Activated naive CD8-positive, alpha-beta T cell treated with anti-CD3 and anti-CD28 coated beads for 36 hours (primary cell): ENCODE measurements at places on chromosomes 13 and 19. TPM values are rescaled to one million over a fixed set of nuclear protein-coding genes. Genes with fewer than 3 reads are reported as not detected.

Gene KIRREL2
- 2.3 TPM for total RNA-seq

GRCh38 chr13:99991013-99991827 is 9.6 kb downstream of the ZIC2 start:
- peaks cover 99% of the 10 kb centered on the region for H3K27me3 ChIP-seq
- DNase-seq = no peak
- H3K36me3 ChIP-seq = no peaks in the 10 kb centered on the region
- H3K27ac ChIP-seq = no peak overlapping the region
- no peak overlapping the region for H3K4me3 ChIP-seq

- H3K36me3 ChIP-seq = no peaks in the 10 kb centered on the region
- no peak overlapping the region for H3K4me3 ChIP-seq
- no peak overlapping the region for H3K27ac ChIP-seq
- no peaks in the 10 kb centered on the region for H3K27me3 ChIP-seq
Observed at GRCh38 chr13:73911361-73911760, 222.8 kb downstream of the KLF12 start.

- no peak overlapping the region for H3K27ac ChIP-seq
- H3K4me3 ChIP-seq = peak overlapping the region; percentile 86
Observed at GRCh38 chr19:11507370-11508078, 1.9 kb upstream of the ZNF653 start.

- no peak overlapping the region for H3K27ac ChIP-seq
- peaks cover 9% of the 10 kb centered on the region for H3K36me3 ChIP-seq
- peaks cover 3% of the 10 kb centered on the region for H3K27me3 ChIP-seq
- no peak for DNase-seq
- H3K4me3 ChIP-seq = no peak overlapping the region
Observed at GRCh38 chr13:41307884-41308640, 3.0 kb upstream of the NAA16 start.

DNA sequence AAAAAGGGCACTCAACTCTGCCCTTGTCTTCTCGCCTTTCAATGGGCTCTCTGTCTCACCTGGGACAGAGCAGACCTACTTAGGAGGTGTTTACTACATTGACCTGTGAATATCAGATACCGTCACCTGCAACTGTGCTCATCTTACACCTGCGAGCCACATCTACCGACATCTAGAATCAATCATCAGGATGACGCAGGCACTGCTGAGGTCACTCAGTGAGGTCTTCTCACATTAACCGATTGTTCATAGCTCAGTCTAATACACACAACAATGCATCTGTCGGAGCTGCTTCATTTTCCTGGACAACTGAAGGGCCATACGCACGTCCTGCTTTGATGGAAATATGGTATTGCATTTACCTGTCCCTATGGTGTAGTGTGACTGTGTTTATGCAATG is 211.9 kb downstream of the FGF9 start:
- peaks cover 1% of the 10 kb centered on the region for H3K4me1 ChIP-seq
- no peak overlapping the region for H3K27ac ChIP-seq
- peaks cover 16% of the 10 kb centered on the region for H3K27me3 ChIP-seq
- no peak overlapping the region for H3K4me3 ChIP-seq
- DNase-seq = no peak
- H3K36me3 ChIP-seq = no peaks in the 10 kb centered on the region

DNA sequence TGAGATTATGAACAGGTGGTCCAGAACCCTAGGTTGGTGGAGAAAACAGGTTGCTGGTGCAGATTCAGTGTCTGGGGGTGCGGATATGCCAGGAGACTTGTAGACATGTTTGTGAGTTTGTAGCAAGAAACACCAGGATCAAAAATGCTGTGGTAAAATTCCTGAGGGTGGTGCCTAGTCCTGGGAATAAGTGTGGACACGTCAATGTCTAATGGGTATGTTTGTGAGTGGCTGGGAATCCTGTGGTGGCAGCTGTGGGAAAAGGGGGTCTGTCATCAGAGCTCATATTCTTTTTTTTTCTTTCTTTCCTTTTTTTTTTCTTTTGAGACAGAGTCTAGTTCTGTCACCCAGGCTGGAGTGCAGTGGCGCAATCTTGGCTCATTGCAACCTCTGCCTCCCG is 7.2 kb downstream of the ZNF708 start:
- DNase-seq = no peak
- no peak overlapping the region for H3K4me3 ChIP-seq
- H3K4me1 ChIP-seq = peaks cover 38% of the 10 kb centered on the region
- no peaks in the 10 kb centered on the region for H3K27me3 ChIP-seq

DNA sequence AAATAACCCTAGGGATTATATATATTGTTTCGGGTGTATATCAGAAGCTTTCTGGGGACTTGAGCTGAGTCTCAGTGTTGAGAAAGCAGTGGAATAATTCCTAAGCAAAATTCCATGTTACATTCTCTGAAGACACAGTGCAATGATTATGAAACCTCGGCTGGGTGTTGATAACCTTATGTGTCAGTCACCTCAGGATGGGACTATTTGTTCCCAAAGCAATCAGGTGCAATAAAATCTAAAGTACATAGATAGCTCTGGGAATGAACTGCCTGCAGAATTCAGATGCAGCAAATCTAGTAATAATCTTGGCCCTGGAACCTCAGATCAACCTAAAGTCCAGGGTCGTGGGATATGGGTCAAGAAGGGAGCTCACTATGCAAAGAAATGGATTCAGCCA is 53.0 kb downstream of the EDNRB start:
- no peak overlapping the region for H3K4me3 ChIP-seq
- DNase-seq = no peak
- H3K4me1 ChIP-seq = no peaks in the 10 kb centered on the region
- H3K27ac ChIP-seq = no peak overlapping the region
- no peaks in the 10 kb centered on the region for H3K36me3 ChIP-seq

DNA sequence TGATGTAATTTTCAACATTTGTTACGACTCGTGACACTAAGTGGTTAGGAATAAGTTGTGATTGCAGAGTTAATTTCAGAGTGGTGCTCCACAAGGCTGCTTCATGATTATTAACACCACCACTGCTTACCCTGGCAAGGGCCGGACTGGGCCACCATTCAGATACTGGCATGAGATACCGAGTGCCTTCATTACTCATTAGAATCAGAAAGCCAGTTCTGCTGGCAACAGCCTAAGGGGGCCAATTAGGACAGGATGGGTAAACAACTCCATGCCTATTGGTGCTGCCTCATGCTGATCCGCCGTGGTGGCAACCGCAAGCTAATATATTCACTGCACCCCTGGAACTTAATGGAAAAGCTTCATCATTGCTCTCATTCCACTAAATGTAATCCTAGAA is 575.1 kb downstream of the EFNB2 start:
- H3K27me3 ChIP-seq = peaks cover 4% of the 10 kb centered on the region
- H3K4me1 ChIP-seq = no peaks in the 10 kb centered on the region
- H3K36me3 ChIP-seq = no peaks in the 10 kb centered on the region
- H3K4me3 ChIP-seq = no peak overlapping the region
- no peak for DNase-seq
- H3K27ac ChIP-seq = no peak overlapping the region

GRCh38 chr13:102617697-102618350 is 21.0 kb downstream of the TPP2 start:
- no peak for DNase-seq
- H3K36me3 ChIP-seq = peaks cover 10% of the 10 kb centered on the region
- H3K4me3 ChIP-seq = no peak overlapping the region
- no peak overlapping the region for H3K27ac ChIP-seq
- peaks cover 11% of the 10 kb centered on the region for H3K4me1 ChIP-seq

- peaks cover 11% of the 10 kb centered on the region for H3K36me3 ChIP-seq
- peak overlapping the region; percentile 90 for H3K27ac ChIP-seq
- H3K27me3 ChIP-seq = no peaks in the 10 kb centered on the region
- peak; percentile 26 for DNase-seq
- H3K4me3 ChIP-seq = peak overlapping the region; percentile 86
- peaks cover 24% of the 10 kb centered on the region for H3K4me1 ChIP-seq
Observed at GRCh38 chr19:32404933-32405430, 588 bp upstream of the DPY19L3 start.
